ENCODE measurements at places on chromosomes 5 and 9.

DNA sequence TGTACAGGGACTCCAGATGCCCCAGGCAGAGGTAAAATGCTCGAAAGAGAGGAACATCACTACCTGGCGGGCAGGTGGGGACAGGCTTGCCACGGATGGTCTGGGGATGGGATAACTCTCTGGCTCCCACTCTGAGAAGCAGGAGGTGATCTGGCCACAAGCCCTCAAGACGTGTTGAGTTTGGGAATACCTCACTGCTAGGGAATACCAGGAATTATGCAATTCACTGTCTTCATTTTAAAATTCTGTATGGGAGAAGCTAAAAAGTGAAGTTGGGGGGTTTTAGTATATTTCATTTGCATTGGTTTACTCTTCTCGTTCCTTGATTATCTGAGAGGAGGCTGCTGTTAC lies 510.4 kb downstream of the CCDC171 start:
- no peak for DNase-seq

GRCh38 chr5:134594336-134594735 lies 38.3 kb downstream of the SAR1B start:
- no peak for DNase-seq

- DNase-seq = no peak
Observed at GRCh38 chr5:14250084-14250695, 107.0 kb downstream of the TRIO start.

DNA sequence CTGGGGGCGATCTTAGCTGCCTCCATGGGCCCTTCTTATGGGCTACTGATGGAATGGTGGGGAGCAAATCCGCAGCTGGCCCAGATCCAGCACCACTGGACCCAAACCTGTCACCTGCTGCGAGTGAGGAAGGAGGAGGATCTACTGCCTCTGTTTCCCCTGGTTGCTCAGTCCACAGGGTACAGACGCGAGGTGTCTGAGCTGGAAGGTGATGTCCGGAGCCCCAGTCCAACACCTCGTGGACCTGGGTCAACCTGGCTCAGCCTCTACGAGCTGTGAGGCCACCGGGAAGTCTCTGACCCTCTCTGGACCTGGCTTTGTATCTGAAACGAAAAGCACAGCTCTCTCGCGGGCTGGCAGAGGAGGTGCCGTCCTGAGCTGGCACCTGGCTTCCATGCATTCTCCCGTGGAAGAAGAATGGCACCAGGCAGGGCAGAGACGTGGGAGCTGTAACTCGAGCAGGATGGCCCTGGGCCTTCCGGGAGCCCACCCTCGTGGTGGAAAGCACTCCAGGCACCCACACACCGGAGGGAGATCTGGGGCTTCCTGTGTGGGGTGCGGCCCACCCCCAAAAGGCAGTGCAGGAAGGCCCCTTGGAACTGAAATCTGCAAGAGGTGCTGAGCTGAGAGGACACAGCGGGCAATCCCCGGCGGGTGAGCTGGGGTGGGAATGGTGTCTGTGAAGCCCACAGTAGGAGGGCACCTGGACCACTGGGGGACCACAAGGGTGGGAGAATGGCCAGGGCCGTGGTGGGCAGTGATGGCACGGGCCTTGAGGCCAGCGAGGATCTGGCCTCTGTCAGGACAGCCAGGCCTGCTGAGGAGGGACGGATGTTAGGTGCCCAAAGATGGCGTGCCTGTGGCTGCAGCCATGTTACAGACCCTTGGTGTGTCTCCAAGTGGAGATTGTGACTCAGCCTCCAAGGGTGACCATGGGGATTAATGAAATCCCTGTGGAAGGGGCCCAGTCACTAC lies 133.4 kb downstream of the OLFM1 start:
- no peak for DNase-seq

DNA sequence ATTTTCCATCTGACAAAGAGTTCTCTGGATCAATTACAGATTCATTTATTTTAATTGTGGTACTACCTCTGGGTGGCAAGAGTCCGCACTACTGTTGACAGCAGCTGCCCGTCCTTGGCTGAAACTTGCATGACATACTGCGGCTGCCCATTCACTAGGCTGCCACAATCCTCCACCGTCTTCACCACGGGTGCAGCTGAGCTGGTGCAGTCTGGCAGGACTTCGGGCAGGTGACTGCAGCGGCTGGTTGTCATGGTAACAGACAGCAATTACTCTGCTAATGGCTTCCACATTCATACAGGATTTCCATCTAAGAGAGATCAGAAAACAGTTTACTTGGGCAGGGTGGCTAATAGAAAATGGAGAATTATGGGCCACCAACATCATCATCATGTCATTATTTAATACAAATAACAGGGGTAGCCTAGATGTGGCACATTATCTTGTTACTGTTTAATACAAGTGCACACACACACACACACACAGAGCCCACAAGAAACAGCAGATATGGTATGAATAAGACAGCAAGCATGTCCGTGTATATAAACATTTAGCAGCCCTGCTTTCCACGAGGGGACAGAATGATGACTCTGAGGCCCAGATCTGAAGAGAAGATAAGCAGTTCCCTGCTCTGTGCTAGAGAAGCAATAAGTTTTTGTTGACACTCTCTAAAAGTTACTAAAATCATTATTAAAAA lies 112.3 kb downstream of the MARCHF3 start:
- DNase-seq = no peak

DNA sequence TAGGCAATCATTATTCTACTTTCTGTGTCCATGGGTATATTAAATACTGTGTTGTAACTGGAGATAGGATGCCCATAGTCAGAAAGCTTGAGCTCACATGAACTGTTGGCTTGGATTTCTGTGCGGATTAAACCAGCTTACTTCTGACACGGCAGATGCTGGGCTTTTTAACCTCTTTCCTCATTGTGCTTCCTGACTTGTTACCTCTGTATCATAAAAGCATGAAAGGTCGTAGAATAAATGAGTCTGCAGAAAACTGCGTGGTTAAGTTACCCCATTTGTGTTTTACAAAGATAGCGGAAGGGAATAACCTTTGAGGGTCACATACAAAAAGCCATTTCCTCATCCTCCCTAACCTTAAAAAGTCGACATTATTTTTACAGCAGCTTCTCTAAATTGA lies 199.5 kb upstream of the DMRT1 start:
- no peak for DNase-seq

DNA sequence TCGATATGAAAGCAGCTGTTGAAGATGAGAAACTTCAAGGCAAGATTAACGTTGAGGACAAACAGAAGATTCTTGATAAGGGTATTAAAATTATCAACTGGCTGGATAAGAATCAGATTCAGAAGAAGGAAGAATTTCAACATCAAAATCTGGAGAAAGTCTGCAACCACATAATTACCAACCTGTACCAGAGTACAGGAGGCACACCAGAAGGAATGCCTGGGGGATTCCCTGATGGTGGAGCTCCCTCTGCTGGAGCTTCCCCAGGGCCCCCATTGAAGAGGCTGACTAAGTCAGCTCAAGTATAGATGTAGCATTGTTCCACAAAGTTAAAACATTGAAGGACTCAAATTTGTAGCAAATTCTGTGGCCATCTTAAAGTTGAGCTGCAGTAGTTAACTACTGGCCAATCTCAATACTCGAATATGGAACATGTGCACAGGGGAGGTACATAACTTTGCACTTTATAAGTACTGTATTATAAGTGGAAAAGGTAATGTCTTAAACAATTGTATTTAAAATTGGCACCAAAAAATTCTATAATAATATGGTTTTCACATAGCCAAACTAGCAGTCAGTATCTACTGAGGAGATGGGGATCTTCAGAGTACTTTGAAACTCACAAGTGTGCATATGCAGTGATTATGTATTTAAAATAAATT lies 237.5 kb downstream of the CHSY3 start:
- DNase-seq = no peak

- no peak for DNase-seq
Observed at GRCh38 chr5:177596775-177597238, 3.1 kb upstream of the B4GALT7 start.

DNA sequence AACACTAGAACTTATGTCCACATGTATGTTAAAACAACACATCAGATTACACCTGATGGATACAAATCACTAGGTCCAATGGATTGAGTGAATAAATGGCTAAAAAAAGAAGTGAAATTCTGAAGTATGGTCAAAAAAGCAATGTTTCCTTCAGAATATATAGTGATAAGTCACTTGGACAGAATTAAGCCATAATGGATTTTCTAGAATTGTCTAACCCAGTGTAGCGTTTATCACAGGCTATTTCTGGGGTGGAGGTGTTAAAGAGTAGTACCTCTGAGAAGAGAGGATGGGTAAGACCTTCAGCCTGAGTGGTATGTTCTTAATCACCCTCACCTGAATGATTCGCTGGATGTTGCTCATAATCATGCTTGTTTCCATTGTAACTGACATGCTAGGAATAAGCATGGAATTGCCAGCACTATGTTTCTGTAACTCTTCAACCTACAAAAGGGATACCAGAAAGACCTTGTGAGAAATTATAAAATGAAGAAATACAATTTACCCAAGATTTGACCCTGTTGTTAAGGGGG lies 33.2 kb downstream of the SLC31A2 start:
- DNase-seq = no peak

DNA sequence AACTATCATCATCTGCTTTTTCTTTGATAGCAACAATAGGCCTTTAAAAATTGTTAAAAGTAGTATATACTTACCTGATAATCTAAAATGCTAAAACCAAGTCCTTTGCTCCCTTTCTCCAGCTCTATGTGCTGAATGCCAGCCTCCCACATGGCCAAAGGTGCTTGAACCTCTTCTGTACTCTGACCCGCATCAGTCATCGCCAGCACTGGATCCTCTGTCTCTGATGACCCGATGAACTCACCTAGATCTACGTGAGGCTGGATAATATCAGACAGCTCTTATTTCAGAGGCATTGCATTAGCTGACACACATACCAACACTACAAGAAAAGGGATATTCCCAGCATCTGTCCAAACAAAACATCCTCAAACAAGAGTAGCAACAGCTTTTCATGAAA lies 89.5 kb downstream of the MPDZ start:
- DNase-seq = no peak

DNA sequence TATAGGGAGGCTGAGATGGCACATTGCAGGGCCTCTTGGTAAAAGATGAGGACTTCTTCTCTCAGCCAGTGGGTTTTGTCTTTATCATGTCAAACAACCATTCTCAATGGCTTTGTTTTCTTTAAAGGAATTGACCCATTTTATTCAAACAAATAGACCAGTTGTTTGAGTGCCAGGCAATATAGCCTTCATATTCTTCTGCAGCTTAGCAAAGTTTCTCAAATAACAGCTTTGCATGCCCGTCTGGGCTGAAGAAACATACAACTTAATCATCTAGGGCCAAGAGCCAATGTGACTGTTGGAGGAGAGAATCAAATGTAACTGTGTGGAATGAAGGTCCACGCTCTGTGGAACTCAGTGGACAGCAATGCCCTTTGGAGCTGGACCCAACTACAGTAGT lies 57.4 kb upstream of the ADRA1B start:
- DNase-seq = no peak

- no peak for DNase-seq
Observed at GRCh38 chr9:5793812-5794211, 39.1 kb downstream of the ERMP1 start.

GRCh38 chr5:35850967-35851680 lies 5.6 kb upstream of the IL7R start:
- no peak for DNase-seq

DNA sequence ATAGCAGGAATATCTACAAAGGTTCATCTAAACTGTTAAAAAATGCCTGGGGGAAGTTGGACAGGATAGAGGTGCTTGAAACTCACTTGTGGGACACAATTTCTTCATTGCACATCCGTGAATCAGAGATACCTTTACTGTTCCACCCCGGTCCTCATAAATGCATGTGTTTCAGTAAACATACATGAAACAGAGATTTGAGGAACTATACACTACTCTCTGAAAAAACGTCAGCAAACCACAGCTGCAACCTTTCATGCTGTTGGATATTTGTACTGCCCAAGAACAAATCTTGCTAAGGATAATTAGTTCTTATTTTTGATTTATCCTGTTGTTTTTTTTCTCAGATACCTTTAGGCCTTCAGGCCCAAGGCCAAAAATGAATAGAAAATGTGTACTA lies 337.3 kb downstream of the KDM4C start:
- DNase-seq = no peak

GRCh38 chr9:93033531-93033930 lies 25.0 kb upstream of the SUSD3 start:
- no peak for DNase-seq

GRCh38 chr5:27516437-27516836 lies 478.1 kb upstream of the CDH9 start:
- no peak for DNase-seq

DNA sequence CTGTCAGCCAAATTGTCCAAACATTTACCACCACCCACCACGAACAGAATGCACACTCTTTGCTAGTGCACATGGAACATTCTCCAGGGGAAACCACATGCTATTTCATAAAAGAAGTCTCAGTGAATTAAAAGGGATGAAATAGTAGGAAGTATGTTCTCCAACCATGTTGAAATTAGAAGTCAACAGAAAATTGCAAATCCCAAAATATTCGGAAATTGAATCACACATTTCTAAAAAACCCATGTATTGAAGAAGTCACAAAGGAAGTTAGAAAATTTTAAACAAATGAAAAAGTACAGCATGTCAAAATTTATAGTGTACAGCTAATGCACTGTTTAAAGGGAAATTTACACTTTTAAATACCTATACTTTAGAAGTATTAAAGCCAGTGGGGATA lies 50.8 kb downstream of the TGFBR1 start:
- DNase-seq = no peak

GRCh38 chr9:134838651-134839454 lies 41.8 kb upstream of the FCN2 start:
- no peak for DNase-seq

DNA sequence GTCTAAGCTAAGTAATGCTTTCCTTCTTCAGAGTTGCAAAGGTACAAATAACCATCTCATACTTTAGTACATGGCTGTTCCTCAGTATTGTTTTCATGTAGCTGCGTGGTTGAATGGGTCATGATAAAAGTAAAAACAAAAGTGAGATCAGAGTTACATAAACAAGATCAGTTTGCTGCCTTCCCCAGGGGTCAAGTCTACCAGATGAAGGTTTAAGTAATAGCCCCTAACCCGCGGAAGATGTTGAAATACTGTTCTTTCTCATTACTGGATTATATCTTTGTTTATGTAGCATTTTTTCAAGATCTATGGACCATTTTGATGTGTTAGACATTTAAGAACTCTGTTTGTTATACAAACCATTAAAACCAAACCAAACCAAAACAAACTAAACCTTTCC lies 34.1 kb upstream of the ARRDC3 start:
- DNase-seq = no peak

Measured in cortex of kidney (tissue), 1 donor.